GF-D8 (cell line): ENCODE measurements at places on chromosomes 16 and 17.

GRCh38 chr17:76219670-76220383 lies 20.5 kb downstream of the RNF157 start:
- DNase-seq = no peak

DNA sequence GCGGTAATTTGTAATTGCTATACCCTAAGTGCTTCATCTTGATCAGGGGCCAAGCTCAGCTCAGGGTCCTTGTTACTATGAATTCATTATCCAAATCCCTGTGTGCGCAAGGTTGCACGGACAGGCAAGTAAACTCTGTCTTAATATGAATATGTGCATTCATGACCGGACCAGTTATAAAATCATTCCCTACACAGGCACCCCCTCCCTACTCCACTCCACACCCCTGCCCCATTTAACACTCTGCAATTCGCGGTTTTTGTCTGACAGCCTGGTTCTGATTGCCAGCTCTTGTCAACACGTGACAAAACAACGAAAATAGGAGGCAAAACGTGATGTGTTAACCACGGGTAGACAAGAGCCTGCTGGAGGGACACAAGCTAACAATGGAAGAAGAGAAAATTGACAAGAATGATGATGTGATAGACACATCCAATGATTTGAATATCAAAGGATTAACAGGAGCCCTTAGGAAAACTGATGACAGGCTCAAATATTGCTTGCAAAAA lies 76.5 kb downstream of the CACNG3 start:
- no peak for DNase-seq

GRCh38 chr16:50040018-50040417 lies 15.0 kb downstream of the CNEP1R1 start:
- no peak for DNase-seq

- no peak for DNase-seq
These were observed 143.6 kb upstream of the NOL11 start for GRCh38 chr17:67573987-67574657.

GRCh38 chr17:3037259-3037658 lies 26.1 kb downstream of the OR1D5 start:
- DNase-seq = no peak
